ENCODE measurements at places on chromosomes 4 and X.

DNA sequence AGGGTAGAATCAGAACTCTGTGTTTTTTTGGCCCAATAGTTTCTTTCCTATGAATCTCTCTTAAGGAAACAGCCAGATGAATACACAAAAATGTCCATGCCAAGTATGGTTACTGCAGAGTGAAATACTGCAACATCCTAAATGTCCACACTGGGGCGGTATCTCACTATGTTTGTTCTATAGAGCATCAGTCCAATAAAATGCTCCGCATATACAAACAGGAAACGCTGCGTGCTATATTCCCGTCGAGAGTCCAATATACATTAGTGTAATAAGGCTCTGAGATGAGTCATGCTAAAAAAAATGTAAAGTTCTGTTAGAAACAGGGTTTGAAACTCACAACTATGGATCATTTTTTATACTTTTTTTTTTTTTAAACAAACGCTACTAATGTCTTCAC lies 72.9 kb upstream of the ENOX2 start:
- DNase-seq, result no peak

DNA sequence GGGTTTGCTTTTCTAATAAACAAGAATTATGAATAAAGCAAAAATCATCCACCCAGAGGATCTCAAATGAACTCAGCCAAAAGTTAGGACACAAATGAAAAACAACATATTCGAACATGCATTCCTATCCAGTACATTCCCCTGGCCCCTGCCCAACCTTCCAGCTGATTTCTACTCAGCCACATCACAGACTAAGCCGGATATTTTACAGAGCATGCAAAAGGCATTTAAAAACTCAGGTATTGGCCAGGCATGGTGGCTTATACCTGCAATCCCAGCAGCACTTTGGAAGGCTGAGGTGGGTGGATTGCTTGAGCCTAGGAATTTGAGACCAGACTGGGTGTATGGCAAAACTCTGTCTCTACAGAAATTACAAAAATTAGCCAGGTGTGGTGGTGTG lies 54.6 kb downstream of the RELL1 start:
- no peak for DNase-seq

GRCh38 chrX:27882695-27883094 lies 74.9 kb downstream of the MAGEB10 start:
- no peak for DNase-seq

GRCh38 chr4:142353149-142353738 lies 492.9 kb downstream of the INPP4B start:
- no peak for DNase-seq

DNA sequence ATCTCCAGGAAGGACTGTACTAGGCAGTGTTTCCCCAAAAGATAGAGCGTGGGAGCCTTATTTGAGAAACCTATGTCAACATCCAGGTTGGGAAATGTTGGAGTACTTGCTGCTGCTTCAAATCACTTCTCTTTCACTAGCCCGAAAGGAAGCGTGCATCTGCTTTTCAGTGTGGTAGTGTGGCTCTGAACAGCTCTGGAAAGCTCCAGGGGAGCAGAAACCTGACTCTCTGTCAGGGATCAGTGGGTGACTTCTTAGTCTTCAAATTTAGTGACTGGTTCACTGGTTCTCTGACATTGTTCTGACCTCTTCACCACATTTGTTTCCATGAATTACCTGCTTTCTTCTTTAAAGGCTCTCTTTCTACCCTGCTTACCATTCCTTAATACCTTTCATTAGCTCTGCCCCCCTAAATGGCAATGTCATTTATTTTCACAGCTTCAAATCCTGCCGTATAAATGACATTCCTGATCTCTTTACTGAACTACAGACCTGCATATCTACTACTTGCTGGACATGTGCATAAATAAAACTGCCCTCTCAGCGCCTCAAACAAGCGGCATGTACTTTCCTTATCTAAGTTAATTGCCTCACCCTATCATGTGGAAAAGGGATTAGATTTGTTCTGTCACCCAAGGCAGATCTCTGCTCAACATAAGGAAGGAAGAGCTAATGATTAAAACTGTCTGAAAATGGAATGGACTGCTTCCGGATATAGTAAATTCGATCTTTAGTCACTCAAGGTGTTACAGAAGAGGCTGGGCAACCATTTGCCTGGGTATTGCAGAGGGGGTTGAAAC lies 37.0 kb downstream of the DLG3 start:
- no peak for DNase-seq

DNA sequence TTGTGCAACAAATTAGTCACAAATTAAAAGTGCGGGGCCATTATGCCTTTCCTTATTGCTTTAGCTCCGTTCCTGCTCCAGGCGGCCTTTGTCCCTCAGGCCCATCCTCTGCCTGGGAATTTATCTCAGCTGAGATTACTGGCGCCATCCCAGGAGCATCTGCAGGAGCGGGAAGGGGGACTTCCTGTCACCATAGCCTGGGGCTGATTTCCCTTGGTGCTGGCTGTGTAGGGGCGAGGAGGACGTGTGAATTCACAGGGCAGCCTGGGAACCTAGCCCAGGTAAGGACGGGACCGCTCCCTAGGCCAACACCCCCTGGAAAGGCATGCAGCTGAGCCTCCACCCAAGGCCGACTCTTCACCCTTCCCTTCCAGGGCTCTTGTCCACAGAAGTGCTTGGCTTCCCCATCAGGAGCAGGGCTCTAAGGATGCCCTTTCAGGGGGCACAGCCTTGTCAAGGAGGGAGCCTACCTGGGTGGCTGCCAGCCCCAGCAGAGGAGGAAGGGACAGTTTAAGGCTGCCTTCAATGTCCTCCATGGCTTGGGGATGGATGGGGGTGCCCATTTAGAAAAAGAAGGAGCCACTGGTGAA lies 72.6 kb upstream of the NKX1-1 start:
- DNase-seq, result no peak
